Stimulated activated naive CD8-positive, alpha-beta T cell treated with anti-CD3 and anti-CD28 coated beads, Interleukin-15, amount 100 ng/mL, for 72 hours (primary cell): ENCODE measurements at places on chromosomes 12 and 14.

- DNase-seq, result no peak
Observed at GRCh38 chr12:9607716-9608115, at the start of gene KLRB1. TSS of gene KLRB1 (minus strand) at chr12:9607916. CDS start at chr12:9607839, 77 bp downstream.

- no peak for DNase-seq
Observed at GRCh38 chr14:25396128-25396527, 346.2 kb upstream of the STXBP6 start.

GRCh38 chr14:77314043-77314442, 6.6 kb downstream of the POMT2 start:
- DNase-seq, result no peak

DNA sequence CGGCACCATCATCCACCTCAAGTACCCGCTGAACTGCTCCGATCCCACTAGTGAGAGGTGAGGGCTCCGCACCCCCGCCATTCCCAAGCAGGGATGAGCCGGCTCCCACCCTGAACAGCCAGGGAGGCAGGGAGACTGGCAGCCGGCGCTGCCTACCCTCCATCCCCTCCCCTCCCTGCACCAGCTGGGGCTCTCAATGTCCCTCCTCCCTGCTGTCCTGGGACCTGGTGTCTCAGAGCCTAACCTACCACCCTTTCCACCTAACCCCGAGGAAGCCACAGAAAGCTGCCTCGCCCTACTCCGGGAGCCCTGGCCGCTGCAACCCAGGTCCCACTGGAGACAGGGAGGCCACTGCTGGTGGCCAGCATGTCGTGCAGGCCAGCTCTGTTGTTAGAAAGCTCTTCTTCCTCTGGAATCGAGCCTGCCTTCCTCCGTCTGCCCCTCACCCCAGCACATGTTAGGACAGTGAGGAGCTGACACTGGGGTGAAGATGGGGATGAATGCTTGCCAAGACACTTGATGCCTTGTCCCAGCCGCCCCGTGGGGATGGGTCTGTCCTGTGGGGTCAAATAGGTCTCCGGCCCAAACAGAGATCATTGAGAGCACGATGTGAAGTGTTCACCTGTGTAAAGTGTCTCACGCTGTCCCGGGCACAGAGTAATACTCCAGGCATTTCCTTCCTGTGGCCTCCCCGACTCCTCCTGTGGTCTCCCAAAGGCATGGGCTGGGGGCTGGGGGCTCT, 1.1 kb downstream of the PTPN6 start:
- DNase-seq, result no peak

DNA sequence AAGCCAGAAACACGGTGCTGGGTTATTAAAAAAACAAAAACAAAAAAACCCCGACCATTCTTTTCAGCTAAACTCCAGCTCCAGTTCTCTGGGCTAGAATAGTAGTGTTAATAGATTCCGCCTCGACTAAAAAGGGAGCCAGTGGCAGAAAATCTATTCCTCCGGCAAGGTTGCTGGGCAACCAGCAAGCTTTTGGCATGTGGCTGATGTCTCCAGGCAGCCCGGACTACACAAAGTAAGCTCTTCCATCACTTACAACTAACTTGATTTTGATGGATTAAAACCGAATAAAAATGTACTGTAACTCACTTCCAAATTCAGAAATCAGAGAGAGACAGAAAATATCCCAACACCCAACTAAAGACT, 126.4 kb upstream of the FOXN3 start:
- DNase-seq, result no peak

GRCh38 chr14:90456551-90456950, 59.7 kb downstream of the CALM1 start:
- DNase-seq, result no peak

DNA sequence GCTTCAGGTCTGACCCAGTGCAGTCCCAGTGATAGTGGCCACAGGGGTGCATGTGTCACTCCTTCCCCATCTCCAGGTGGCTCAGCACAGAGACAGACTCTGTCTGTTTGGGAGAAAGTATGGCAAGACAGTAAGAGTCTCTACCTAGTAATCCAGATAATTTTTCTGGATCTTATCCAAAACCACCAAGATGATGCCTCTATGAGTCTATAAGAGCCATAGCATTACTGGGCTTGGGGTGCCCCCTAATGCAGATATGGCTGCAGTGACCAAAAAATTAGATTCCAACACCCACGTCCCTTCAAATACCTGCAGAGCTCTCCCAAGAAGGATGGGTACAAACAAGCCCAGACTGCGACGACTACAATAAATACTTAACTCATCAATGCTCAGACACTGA, 123.8 kb downstream of the GRIP1 start:
- DNase-seq, result no peak

DNA sequence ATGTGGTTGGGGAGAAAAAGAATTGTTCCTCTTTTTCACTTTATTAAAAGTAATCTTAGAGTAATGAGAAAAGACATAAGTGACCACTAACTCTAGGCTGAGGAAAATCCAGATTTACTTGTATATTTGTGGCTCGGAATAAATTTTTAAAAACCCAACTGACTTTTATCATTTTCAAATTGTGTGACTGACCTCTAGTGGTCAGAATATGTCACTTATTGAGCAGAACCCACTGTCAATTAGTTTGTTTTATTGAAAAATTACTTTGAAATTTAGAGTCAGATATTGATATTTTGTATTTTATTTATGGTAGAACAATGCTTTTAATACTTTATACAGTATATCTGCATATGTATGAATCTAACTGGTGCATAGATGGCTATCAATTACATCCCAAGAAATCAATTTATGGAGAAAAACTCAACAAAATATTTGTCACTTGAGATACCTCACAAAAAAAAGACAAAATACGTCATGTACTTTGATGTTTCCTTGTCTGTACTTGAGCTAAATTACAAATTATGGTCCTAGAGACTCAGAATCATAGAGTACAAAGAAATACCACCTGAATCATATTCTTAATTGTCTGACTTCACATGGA, 229.4 kb downstream of the CNTN1 start:
- no peak for DNase-seq

DNA sequence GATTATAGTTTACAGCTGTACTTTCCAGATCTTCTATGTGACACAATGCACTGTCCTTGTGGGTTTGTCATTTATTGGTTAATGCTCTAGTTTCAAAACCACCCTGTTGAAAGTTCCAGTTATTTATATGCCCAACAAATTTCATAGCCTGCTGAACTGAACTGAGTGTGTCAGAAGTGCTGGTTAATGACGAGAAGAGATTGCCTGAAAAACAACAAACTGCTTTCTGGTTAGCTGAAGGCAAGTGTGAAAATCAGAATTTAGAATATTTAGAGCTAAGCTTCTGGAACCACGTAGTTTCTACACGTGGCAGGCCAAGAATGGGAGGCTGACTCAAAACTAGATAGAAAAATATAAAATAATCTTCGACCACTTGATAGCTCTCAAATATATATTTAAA, 19.1 kb upstream of the RIN3 start:
- DNase-seq, result no peak

- no peak for DNase-seq
Observed at GRCh38 chr14:21527318-21527679, 1.2 kb upstream of the SALL2 start.

- DNase-seq, result no peak
Observed at GRCh38 chr12:124829008-124829707, 34.5 kb downstream of the SCARB1 start.

- DNase-seq, result no peak
Observed at GRCh38 chr12:2323532-2324255, 270.9 kb downstream of the CACNA1C start.

GRCh38 chr12:11704089-11704488, 54.6 kb downstream of the ETV6 start:
- DNase-seq, result no peak

DNA sequence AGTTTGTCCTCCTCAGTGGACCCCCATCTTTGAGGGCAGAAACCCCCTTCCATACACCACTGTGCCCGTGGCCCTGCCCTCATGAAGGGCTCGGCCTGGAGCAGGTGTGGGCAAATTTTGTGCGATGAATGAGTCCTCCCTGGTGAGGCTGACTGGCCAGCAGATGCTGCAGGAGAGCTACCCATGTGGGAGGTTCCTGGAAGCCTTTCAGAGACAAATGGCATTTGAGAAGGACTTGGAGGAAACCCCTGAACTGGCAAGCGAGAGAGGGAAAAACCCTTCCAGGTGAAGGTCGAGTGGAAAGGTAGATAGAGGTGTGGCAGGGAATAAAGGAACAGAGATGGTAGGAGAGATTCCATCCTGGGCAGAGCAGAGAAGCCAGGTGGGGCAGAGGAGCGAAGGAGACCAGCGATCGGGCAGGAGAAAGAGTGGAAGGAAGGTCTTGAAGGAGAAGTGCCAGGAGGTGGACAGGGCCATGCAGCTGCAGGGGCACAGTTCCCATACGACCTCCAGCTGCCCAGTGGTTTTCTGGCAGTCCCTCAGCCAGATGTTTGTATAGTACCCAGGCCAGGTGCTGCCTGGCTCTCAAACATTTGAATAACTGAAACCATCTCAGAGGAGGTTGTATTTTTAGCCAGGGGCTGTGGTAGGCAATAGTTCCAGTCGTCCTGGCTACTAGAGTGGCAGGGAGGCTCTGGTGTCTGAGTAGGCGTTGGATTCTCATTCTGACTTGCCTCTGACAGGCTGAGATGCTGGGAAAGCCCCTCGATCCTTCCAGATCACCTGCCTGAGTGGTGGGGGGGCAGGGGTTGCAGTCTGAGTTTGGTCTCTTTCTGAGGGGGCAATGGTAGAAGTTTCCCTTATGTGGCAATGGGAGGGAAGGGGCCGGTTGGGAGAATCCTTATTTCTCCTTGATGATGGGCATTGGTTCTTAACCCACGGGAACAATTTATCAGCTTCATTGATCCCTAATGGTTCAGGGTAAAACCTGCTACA, 40.1 kb downstream of the FBXL14 start:
- DNase-seq, result peak; percentile 53
